Mesendoderm (in vitro differentiated cells): ENCODE measurements at places on chromosomes 3 and 15.

GRCh38 chr3:53490459-53490968, 3.9 kb upstream of the CACNA1D start:
- no peaks in the 10 kb centered on the region for H3K4me1 ChIP-seq
- DNase-seq: no peak
- H3K36me3 ChIP-seq: no peaks in the 10 kb centered on the region
- no peak overlapping the region for H3K4me3 ChIP-seq
- H3K27ac ChIP-seq: no peak overlapping the region
- peaks cover 13% of the 10 kb centered on the region for H3K27me3 ChIP-seq

DNA sequence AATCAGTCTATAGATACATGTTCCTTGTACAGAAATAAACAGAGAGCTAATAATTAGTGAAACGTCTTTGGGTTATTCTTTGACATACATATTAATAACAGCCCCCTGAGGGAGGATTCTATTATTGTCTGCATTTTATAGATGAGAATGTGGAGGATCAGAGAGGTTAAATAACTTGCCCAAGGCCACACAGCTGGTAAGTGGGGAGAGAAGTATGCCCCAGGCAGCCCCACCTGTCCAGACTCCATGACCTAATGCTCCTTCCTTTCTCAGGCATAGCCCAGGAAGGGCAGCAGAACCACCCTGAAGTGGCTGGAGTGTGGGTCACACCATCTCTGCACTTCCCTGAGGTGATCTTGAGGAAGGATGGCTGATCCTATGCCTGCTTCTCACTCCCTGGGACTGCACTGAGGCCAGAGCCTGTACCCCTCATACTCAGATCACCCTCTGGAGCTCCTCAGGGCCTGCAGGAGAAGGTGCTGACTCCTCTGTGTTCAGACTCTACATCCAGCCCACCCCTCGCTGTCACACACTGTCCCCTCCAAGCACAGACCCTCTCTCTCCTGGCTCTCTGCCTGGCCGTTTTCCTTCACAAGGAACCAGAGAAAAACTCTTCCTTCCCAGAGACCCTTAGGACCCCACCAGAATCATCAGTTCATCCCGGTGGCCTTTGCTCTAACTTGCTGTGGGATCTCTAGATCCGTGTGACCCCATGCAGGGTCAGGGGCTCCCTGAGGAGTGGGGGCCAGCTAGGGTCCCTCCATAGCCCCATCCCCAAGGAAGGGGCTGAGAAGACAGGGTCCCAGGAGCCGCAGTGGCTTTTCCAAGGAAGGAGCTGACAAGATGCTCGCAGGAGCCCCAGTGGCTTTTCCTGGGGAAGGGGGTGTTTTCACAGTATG, 4.4 kb upstream of the HHATL start:
- no peaks in the 10 kb centered on the region for H3K4me1 ChIP-seq
- no peaks in the 10 kb centered on the region for H3K36me3 ChIP-seq
- no peaks in the 10 kb centered on the region for H3K27me3 ChIP-seq
- no peak overlapping the region for H3K4me3 ChIP-seq
- no peak for DNase-seq

DNA sequence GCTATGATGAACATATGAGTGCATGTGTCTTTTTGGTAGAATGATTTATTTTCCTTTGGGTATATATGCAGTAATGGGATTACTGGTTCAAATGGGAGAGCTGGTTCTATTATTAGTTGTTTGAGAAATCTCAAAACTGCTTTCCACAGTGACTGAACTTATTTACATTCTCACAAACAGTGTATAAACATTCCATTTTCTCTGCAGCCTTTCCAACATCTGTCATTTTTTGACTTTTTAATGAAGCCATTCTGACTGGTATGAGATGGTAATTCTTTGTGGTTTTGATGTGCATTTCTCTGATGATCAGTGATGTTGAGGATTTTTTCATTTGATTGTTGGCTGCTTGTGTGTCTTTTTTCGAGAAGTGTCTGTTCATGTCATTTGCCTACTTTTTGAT, 1124.2 kb downstream of the NAALADL2 start:
- no peaks in the 10 kb centered on the region for H3K27me3 ChIP-seq
- no peak for DNase-seq
- H3K4me3 ChIP-seq: no peak overlapping the region
- H3K27ac ChIP-seq: no peak overlapping the region

DNA sequence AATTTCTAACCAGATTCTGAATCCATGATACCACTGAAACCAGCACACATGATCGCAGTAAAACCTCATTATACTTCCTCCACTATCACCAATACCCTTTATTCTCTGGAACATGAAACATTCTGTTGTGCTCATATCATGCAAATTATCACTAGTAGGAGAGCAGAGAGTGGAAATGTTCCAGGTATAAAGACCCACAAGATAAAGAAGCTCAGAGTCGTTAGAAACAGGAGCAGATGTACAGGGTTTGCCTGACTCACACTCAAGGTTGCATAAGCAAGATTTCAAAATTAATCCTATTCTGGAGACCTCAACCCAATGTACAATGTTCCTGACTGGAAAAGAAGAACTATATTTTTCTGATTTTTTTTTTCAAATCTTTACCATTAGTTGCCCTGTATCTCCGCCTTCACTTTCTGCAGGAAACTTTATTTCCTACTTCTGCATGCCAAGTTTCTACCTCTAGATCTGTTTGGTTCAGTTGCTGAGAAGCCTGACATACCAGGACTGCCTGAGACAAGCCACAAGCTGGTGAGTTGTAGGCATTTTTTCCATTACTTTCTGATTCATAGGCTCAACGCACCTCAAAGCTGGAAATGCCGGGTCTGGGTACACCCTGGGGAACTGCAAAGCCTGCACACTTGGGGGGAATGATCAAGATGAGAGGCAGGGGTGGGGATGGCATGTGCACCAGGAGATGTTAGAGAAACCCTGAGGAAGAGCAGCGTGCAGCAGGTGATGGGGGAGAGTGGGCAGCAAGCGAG, at the start of gene CCR2:
CCR2 (plus strand) TSS at position 465 of the 764 bp plus-strand sequence. CDS start 3,417 bp downstream, outside the sequence.
- no peak within 1 kb of the TSS for H3K4me3 ChIP-seq
- no peaks in the 10 kb centered on the region for H3K36me3 ChIP-seq
- H3K4me1 ChIP-seq: peaks cover 8% of the 10 kb centered on the region
- no peaks in the 10 kb centered on the region for H3K27me3 ChIP-seq
- H3K27ac ChIP-seq: no peak within 1 kb of the TSS
- no peak for DNase-seq
